ENCODE measurements at places on chromosomes 3 and 15.

- no peak for DNase-seq
Measured at GRCh38 chr3:38645601-38646000, 3.9 kb downstream of the SCN5A start.

DNA sequence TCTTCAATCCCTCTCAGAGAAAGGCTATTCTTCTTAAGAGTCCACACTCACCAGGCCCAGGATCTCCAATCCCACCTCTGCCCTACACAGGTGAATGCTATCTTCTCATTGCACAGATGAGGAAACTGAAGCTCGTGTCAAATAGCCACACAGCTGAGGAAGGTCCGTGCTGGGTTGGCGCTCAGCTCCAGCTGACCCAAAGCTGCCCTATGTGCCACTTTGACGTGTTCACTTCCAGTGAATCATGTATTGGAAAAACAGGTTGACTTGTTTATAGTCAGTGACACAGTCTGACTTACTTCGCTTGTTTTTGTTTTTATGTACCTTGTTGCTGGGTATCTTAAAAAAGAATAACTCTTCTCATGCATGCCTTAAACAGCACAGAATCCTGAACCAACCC lies 32.4 kb upstream of the ALDH1A3 start:
- no peak for DNase-seq

DNA sequence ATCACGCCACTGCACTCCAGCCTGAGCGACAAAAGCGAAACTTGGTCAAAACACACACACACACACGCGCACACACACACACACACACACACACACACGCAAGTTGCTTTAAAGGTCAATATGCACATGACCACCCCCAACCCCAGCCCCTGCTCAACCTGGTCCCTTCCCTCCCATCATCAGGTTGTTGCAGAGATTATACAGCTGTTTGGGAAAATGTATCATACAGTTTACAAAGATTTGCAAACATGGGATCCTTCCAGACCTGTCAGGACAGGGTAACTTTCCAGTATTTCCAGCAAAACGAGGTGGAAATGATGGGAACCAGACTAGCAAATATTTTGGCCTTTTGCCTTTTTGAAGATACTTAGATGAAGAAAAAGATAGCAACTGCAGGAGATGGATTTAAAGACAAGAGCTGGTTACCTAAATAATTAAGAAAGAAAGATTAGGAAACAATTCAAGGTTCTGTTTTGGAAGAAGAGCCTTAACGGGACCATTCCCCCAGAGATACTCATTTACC lies 80.2 kb downstream of the TNIK start:
- no peak for DNase-seq

DNA sequence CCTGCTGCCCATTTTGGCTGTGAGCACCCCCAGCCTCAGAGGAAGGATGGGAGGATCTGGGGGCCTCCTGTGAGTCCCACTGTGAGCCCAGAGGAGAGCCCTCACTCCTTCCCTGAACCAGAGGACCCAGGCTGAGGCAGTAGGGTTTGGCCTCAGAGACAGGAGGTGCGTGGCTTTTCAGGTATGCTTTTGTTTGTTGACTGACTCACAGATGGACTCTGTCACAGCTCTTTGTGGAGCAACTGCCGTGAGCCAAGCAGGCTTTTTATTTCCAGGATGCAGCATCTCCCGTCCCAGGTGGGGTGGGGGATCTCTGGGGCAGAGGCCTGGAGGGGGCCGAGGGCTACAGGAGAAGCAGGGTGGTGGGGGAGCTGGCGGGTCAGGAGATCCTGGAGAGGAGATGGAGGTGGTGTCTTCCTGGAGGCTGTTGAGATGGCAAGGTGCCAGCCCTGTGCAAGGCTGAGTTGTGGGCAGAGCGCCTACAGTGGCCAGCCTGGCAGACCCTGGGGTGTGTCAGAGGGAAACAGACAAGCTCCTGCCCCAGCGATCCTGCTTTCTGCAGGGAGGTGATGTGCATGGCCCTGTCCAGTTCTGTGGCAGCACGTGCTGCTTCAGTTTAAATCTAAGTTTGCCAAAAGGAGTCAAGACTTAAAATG lies 24.0 kb downstream of the PLXNA1 start:
- no peak for DNase-seq

DNA sequence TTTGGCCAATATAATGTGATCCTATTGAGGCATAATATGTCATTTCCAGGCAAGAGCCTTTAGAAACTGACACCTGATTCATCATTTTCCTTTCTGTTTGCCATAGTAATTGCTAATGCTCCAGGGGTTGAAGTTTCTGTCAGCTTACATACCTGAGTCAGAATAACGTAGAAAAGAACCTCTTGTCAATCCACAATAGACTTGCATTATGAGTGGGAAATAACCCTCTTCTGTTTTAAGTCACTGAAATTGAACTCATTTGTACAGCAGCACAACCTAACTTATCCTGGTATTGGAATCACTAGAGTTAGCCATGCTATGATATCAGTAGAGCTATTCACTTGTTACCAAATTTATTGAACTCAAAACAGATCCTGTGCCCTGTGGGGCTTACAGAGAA lies 101.7 kb upstream of the TP63 start:
- no peak for DNase-seq

DNA sequence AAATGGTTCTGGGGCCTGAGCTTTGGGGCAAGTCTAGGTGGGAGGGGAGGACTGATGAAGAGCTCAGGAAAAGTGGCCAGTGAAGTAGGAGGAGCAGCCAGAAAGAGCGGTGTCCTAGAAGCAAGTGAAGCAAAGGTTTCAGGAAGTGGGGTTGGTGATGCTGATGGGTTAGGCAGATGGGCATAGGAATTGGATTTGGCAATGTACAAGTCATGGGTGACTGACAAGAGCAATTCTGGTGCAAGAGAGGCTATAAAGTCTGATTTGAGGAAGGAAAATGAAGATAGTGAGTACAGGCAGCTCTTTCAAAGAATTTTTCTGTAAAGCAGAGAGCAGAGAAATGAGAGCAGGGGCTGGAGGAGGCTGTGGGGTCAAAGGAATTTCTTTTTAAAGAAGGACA lies 19.7 kb downstream of the ALPK3 start:
- DNase-seq: no peak

DNA sequence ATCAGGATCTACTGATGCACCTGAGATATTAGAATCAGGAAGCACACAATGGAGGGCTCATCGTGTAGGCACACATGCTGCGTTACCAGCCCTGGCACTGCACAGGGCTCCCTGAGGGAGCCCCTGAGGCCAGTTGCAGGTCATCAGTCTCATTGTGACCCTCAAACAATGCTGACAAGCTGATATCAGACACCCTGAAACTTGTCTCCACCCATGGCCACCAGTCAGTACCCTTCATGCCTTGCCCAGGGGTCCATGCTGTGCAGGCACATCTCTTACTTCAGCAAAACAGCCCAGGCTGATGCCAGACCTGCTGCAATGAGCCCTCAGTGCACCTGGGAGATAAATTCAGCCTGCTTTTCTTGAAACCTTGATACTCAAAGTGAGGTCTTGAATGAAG lies 59.5 kb upstream of the SLC6A11 start:
- DNase-seq: no peak

- DNase-seq: peak; percentile 93
Measured at GRCh38 chr15:52252781-52253180, 42.8 kb downstream of the MYO5C start.

GRCh38 chr3:60431599-60431958 lies 819.7 kb downstream of the FHIT start:
- DNase-seq: peak; percentile 12

DNA sequence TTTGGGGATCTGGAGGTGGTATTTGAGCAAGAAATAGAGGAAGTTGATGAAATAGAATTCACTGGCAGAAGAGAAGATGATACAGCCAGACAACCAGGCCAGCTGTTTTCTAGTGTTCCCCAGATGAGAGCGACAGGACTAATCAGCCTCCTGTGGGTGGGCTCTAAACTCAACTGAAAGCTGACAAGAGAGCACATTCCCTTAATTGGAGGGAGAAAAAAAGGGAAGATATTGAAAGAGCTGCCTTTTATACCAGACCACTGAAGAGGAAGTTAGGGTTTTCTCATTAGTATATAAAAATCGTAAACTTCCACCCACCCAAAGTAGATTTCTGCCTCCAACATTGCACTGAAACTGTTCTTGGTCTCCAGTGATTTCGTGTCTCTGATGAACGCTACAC lies 6.5 kb upstream of the TM4SF19 start:
- DNase-seq: no peak

- no peak for DNase-seq
Measured at GRCh38 chr3:88963003-88963402, 144.4 kb upstream of the EPHA3 start.

DNA sequence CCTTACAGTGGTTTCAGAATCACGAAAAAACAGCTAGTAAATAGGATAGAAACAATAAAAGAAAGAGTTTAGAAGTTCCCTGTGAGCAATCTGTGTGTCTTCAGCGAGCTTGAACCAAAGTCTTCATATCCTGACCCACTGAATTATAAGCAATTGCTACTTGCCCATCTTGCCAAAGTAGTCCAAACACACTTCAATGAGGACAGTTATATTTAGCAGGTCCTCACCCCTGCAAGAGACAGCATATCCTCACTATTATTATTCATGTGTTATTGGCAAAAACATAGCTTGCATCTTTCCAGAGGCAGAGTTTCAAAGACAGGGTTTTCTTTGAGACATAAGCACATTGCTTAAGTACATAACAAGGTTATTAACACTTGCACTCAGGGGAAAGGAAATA lies 77.8 kb downstream of the FEZF2 start:
- no peak for DNase-seq

- no peak for DNase-seq
Measured at GRCh38 chr3:52892625-52893311, 4.6 kb downstream of the STIMATE start.

DNA sequence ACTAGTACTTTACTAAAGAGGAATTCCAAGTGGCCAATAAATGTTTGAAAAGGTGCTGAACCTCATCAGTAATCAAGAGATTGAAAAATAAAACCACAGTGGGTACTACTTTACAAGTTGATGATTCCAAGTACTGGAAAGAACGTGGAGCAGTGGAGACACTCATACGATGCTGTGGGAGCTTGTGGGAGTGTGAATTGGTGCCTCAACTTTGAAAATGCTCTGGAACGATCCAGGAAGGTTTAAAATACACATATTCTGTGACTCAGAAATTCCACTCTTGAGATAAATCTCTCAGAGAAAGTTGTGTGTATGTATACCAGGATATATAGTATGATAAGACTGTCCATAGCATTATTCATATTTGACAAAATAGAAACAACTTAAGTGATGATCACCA lies 9.3 kb downstream of the LRCH3 start:
- no peak for DNase-seq

GRCh38 chr3:50550079-50550736 lies 17.3 kb downstream of the C3orf18 start:
- peak; percentile 24 for DNase-seq

DNA sequence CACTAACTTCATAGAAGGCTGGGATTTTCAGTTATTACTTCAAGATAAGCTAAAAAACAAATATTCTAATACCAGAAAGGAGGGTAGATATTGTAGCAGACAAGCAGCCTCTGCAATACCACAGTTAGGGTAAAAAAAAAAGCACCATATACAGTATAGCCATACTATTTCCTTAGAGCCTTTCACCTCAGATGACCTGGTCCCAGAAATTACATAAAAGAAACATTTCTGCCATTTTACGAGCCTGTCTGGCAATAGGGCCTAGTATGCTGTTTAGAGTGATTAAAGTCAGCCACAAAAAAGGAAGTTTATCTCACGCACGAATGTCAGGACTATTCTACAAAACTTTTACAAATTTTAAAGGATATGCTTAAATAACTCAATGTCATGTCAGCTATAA lies 1016.6 kb downstream of the PLOD2 start:
- DNase-seq: no peak

DNA sequence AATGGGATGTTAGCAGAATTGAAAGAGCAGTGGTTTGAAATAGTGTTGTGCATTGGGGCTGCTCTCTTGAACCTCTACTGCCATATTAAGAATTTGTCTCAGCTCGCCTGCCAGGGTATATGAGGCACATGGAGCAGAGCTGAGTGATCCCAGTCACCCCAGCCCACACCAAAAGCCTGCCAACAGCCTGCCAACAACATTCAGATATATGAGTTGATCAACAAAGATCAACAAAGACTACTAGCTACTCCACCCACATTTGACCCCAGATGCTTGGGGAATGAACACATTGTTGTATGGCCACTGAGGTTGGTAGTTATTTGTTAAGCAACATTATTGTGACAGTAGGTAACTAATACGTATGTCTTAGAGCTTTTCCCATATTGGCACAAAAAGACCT lies 570.9 kb upstream of the IL12A start:
- no peak for DNase-seq

DNA sequence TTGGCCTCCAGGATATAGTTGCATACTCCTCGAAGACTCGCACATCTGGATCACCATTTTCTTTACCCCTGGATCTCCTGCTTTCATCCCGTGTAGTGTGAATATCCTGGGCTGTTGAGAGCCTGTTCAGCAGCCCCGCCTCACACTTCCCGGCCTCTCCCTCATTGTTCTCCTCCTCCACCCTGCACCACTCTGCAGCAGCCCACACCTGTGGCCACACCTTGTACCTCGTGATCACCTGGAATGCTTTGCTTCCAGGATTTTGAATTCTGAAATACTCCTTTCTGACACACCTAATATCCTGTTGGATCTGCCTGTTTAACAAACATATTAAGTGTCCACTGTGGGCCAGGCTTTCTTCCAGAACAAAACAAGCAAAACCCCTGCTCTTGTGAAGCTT lies 14.4 kb downstream of the ABHD17C start:
- DNase-seq: no peak

GRCh38 chr3:39101022-39101689 lies 6.3 kb downstream of the GORASP1 start:
- peak; percentile 48 for DNase-seq

GRCh38 chr3:100059472-100059871 lies 54.8 kb downstream of the FILIP1L start:
- DNase-seq: no peak

DNA sequence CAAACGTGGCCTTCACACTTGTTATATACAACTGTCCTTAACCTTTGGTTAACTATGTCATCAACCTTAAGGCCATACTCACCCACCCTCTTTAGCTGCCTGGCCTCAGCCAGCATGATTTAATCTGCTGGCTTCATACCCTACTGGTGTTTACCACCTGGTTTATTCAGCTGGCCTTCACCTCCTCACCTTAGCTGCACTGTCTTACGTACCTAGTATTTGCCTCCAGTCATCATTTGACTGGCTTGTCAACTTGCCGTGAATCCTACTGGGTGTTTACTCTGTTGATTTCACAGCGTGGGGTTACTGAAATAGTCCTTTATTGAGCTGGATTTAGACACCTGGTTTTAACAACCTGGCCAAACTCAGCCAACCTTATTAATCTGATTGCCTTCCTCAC lies 102.8 kb downstream of the IL12A start:
- no peak for DNase-seq

GRCh38 chr15:24224161-24224560 lies 451.4 kb upstream of the NPAP1 start:
- no peak for DNase-seq

GRCh38 chr15:33545866-33546265 lies 235.1 kb downstream of the RYR3 start:
- DNase-seq: no peak

GRCh38 chr3:38649500-38650247 lies at the start of gene SCN5A:
SCN5A (minus strand) TSS chr3:38649687; CDS start chr3:38633307, 16,380 bp downstream.
- no peak for DNase-seq

GRCh38 chr15:41906608-41907007 lies 12.8 kb upstream of the SPTBN5 start:
- no peak for DNase-seq
